ENCODE measurements at places on chromosomes 6 and 20. TPM values are rescaled to one million over a fixed set of nuclear protein-coding genes. Genes with fewer than 3 reads are reported as not detected.

DNA sequence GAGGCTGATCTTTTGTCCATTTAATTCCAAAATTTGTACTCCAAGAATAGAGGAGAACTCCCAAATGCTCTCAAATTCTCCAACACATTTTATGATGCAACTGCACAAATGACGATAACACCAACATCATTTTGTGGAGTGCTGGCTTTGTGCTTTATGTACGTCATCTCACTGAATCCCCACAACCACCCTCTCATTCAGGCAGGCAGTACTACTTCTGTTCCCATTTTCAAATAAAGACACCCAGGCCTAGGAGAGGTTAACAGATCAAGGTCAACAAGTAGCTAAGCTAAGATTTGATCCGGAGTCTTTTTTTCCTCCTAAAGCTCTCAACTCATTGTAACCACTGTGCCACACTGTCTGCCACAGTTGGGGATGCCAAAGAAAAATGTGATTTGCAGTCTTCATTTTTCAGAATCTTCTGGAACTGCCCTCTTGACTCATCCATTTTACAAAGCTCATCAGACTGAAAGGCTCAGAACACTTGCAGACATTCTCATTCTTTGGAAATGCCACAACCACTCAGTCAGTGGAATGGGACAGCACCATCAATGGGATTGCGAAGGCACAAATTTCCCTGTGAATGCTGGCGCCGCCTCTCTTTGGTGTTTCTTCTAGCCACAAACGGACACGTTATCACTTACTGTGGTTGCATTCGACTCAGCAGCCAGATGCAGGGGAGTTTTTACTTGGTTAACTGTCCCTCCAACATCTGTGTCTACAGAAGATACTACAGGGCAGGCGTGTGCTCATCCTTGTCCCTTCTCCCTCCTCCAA lies 184.4 kb downstream of the GJA10 start:
- no peak for DNase-seq

DNA sequence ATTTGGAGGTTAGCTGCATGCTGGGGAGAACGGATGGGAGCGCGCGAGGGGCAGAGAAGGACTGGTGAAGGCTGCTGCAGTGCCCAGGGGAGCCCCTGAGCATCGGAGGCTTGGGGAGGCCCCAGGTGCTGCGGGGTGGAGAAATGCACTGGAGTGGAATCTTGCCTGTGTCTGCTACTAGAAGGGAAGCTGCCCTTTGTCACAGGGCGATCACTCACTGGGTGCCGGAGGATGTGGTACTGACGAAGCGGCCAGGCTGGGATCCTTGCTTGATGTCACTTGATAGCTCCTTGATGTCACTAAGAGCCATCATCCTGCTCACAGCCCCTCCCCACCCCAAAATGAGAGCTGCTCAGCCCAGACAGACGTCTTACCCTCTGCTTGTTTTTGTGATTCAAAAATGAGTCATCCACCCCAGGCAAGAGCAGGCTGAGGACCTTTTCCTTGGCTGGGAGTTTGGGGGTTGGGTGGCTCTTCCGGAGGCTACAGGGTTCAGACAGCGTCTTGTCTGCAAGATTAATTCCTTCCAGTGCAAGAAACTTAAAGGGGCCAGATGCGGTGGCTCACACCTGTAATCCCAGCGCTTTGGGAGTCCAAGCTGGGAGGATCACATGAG lies 62.6 kb upstream of the PMEPA1 start:
- DNase-seq, result no peak

DNA sequence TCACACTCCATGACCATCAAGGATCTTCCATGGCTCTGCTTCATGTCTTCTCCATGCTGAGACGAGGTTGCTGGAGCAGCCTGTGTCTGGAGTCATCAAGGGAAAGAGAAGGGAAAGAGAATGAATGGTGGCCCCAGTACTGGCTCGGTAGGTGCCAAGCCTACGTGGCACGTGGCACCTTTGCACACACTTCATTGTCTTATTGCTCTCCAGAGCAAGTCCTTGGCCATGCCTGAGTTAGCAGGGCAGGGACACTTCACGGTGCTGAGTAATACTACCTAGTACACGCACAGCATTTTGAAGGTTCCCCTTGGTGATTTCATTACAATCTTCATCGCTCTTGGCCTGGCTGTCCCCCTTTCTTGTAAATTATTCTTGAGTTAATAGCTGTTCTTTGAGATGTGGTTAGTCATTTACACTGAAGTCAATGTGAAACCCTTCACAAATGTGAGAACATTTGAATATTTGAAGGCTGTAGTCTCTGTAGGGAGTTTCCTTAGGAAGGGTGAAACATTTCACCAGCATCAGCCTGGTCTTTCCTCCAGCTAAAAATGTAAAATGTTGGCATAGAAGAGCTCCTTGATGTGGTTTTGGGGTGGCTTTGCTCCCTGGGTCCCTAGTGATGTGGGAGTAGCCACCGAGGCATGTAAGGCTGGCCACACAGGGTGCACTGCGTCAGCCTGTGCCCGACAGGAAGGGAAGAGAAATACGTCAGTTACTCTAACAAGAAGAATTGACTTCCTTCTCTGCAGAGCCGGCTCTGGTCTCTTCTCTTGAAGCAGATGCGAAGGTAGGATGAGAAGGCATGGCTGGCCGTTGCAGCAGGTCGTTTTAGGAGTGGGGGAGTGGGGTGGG lies at the start of gene SYTL3:
SYTL3 (plus strand) TSS at position 766 of the 855 bp plus-strand sequence. CDS start 13,215 bp downstream, outside the sequence.
- peak; percentile 51 for DNase-seq

Gene GLP1R
- not detected for total RNA-seq
